ENCODE measurements at places on chromosomes 13 and 19.

GRCh38 chr19:9309974-9310446 is 372 bp upstream of the ZNF699 start:
- no peak for DNase-seq

DNA sequence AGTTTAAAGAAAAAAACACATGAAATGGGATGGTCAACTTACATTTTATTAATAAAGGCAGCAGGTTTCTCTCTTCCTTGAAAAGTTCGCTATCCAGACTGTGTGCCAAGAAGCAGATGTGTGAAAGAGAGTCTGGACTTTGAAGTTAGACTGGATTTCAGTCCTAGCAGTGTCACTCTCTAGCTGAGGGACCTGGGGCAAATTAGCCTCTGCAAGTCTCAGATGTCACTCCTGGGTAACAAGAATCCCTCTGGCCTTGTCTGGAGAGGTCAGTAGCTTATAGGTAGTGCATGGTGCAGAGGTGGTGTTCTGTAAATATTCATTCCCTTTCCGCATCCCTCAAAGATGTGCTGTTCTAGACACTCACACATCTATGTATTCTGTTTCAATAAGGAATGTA is 187.6 kb upstream of the RNF113B start:
- no peak for DNase-seq

GRCh38 chr19:1153891-1154730 is 20.0 kb downstream of the SBNO2 start:
- DNase-seq = no peak

- peak; percentile 55 for DNase-seq
Observed at GRCh38 chr19:10112895-10113591, 1.6 kb downstream of the P2RY11 start.

DNA sequence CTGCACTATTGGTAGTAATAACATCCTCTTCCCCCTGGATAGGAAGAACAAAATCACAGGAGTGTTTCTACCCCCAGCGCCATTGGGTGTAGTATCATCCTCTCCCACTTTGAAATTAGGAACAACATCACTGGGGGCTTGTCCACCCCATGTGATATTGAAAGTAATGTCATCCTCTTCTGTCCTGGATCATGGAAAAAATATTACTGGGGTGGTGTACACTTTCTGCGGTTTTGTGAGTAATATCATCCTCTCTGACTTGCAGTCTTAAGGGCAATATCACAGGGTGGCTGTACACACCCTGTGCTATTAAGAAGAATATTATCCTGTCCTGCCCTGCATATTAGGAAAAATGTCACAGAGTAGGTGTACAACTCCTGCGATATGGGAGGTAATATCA is 4.9 kb upstream of the RGCC start:
- DNase-seq = no peak

- DNase-seq = peak; percentile 56
Observed at GRCh38 chr19:4067396-4068046, 822 bp upstream of the ZBTB7A start.

DNA sequence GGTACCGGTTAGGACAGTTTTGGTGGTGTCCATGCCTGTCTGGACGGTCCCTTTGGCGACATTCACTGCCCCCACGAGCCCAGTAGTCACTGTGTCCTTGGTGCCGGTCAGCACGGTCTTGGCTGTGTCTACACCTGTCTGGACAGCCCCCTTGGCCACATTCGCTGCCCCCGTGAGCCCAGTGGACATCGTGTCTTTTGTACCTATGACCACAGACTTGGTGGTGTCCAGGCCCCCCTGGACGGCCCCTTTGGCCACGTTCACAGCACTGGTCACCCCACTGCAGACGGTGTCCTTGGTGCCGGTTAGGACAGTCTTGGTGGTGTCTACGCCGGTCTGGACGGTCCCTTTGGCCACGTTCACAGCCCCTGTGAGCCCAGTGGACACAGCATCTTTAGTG is 6.2 kb downstream of the PLIN4 start:
- no peak for DNase-seq

DNA sequence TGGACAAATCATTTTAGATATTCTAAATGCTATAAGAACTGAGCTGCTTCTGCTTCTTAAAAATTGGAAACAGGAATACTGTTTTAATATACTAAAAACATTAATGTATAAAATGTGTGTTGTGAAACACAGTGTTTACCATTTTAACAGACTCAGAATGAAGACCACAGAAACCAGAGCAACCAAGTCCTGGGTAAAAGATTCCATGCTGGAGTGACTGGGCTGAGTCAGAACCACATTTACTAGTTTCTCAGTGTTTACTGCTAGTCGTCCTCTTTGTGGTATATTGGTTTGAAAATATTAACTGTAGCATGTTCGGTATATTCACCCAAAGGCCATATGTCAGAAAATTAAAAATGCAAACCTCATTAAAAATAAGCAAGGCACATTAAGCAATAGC is 31.9 kb downstream of the ANKRD10 start:
- no peak for DNase-seq

GRCh38 chr13:91523116-91523515 is 124.7 kb downstream of the GPC5 start:
- no peak for DNase-seq

DNA sequence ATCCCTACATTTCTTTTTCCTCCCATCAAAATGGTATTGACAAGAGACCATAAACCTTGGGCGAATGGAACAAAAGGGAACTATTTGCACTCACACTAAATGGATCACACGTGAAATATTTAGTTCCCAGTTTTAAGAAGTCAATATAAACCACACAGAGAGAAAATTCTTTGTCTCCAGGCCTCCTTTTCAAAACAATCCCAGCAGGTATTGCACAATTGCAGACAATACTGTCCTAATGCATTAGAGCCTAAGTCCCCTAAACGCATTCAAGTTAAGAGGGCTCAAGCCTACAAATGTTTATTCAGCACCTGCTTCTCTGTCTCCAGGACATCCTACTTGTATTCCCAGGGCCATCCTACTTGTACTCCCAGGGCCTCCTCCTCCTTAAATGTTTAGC is 1.3 kb upstream of the B3GLCT start:
- DNase-seq = no peak

- DNase-seq = no peak
Observed at GRCh38 chr13:25247360-25247759, 39.9 kb downstream of the MTMR6 start.

DNA sequence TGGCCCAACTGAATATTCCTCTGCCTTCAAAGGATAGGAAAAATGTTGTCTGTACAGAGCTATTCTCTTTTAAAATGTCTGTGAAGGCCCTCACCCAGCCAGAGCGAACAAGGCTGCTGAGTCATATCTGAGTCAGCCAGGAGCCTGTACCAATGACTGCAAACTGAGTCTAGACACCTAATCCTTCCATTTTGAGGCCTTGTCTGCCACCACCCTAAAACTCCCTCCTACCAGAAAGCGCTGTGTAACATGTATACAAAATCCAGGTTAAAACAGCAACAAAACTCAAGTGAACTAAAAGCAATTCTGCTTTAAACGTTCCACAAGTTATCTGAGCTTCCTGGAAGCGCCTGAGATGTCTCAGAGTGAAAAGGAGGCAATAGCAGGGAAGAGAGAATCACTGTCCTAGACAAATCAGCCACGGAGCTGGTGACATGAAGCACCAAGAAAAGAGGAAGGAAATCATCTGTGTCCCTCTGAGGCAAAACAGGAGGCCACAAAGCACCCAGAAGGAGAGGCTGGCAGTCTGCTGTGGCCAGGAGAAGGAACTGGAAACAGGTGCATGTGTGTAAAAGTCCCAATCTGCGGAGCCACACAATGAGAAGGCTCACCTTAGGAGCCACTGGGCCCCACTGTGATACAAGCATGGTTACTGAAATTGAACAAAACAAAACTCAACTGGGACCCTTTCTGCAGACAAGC is 10.2 kb downstream of the DHRS12 start:
- DNase-seq = no peak

- DNase-seq = no peak
Observed at GRCh38 chr13:67023130-67023876, 206.8 kb downstream of the PCDH9 start.

DNA sequence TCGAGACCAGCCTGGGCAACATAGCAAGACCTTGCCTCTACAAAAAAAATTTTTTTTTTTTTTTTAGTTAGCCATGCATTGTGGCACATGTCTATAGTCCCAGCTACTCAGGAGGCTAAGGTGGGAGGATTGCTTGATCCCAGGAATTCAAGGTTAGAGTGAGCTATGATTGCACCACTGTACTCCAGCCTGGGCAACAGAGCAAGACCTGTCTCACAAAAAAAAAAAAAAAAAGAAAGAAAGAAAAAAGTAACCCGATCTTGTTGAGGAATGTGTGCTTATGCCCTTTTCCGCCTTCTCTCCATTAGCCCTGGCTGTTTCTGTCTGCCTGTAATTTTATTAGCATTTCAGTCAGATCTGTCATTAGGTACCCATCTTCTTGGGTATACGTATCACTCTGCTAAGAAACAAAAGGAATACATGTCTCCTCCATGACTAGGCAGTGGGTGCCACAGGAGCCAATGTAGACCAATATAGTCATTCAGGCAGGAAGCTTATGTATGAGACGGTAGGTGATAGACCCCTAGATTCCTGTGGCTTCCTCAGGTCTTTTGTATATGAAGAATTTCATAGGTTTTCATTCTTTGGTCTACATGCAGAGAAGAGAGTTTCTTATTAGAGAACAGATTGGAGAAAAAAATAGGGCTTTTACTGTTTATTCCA is 59.6 kb upstream of the NPAS1 start:
- no peak for DNase-seq

GRCh38 chr13:52104624-52105023 is 24.2 kb downstream of the NEK5 start:
- DNase-seq = no peak

DNA sequence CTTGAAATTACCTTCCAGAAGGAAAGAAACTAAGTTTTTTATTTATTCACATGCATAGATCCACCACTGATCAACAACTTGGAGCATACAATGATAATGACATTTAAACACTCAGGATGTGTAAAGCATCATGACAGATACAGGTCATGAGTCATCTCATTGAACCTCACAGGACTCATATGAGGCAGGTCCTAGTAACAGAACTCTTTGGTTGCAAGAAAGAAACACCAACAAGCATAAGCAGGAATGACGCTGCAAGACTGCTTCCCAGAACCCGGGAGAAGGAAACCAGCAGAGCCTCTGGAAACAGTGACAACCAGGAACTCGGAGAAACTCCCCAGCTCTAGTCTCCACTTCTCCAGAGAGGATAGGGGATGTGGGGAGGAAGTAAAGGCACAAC is 60.8 kb upstream of the IPO5 start:
- no peak for DNase-seq

DNA sequence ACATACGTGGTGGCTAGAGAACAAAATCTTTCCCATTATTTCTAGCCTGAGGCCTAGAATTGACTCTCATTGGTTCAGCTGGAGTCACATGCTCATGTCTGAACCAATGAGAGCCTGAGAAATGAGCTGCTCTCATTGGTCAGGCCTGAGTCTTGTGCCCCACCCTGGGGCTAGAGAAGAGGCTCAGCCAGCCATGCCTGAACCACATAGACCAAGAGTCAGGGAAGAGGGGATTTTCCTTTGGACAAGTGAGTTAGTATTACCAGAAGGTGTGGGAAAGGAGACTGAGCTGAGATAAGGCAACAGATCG is 6.9 kb downstream of the FXYD5 start:
- DNase-seq = no peak

DNA sequence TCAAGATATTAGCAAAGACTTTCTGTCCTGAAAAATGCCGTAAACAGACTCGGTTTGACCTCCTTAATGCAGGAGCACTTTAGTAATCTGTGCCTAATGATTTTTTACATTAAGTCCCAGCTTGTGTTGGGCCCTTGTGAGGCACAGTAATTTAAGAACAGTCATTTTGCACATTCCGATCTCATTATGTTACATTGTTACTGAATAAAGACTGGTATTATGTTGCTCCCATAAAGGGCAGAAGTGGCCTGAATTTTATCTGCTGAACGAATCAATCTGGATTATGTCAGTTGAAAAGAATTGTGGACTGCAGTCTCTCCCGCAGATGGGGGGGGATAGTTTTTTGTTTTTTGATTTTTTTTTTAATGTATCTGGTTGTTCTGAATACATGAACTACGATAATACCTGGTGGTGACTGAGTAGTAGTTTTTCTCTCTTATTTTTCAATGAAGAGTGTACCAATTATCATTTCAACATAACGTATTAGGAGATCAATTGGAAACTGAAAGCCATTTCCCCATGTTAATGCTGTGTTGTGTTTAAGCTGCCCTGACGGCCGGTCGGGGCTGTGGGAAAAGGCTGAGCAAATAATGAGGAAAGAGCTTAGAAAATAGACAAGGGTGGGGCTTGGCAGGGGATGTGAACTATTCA is 290.2 kb downstream of the ZNF536 start:
- no peak for DNase-seq

DNA sequence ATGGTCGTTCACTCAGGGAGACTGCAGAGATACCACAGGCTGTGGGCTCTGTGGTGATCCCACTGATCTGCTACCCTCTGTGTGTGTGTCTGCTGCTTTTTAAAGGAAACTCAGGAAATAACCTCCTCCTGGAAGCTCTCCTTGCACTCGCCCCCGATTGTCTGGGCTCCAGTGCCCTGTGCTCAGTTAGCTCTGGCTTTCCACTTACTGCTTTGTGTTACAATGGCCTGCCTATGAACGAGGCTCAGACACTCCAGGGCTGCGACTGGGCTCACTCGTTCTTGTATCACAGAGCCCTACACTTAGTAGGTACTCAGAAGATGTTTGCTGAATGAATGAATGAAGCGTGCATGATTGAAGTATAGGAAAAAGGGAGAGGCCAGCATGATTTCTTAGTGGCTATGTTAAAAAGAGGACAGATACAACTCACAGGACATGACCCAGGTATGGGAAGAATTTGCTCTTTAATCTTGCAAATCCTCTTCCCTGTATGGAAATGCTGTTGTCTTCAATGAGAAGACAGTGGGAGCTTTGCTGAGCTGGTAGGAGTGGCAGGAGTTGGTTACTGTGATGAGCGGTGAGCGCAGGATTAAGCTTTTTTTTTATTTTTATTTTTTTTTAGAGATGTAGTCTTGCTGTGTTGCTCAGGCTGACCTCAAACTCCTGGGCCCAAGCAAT is 26.4 kb downstream of the B3GLCT start:
- DNase-seq = no peak

GRCh38 chr13:24618011-24618955 is 61.9 kb upstream of the ATP12A start:
- peak; percentile 66 for DNase-seq

DNA sequence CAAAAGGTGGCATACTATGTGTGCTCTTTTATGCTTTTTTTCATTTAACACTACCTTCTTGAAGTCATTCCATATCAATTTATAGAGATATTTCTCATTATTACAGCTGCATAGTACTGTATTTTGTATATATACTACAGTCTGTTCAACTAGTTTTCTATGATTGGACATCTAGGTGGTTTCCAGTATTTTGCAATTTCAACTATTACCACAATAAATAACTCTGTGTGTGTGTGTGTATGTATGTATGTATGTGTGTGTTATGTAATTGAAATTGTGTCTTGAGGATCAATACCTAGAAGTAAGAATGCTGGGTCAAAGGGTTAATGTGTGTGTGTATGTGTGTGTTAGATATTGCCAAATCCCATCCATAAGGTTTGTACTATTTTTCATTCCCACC is 7.0 kb downstream of the LPAR6 start:
- DNase-seq = no peak

All from CD8-positive, alpha-beta memory T cell (primary cell).